ENCODE measurements at places on chromosomes 5 and 9. TPM values are rescaled to one million over a fixed set of nuclear protein-coding genes. Genes with fewer than 3 reads are reported as not detected.

The FLT4 gene
- not detected for total RNA-seq

DNA sequence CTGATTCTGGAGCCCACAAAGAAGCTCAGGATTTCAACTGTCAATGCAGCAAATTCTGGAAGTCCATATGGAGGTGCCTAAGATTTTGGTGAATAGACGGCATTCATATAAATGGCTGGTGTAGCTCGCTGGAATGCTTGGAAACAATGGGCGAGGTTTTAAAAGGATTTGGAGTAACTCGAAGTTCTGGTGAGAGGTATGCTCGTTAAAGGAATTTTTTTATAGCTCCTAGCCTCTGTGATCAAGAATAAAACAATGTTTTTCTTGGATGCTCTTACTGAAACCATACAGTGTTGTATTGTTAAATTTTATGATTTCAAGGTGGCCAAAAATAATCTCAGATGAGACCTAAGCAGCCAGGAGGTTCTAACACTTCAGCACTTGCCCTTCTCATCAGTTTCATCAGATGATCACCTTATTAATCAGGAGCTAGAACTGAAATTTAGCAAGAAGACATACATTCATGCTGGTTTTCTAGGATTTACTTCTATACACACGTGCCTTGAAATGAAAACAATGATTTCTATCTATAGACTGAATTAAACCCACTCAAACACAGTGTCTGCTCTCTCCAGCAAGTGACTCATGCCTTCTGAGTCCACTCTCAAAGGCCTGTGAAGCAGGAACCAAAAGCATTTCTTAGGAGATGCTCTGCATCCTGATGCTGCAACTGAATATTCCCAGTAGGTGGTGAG, 79.2 kb downstream of the OTULIN start:
- H3K4me3 ChIP-seq = no peak overlapping the region
- H3K36me3 ChIP-seq = no peaks in the 10 kb centered on the region
- no peaks in the 10 kb centered on the region for H3K27me3 ChIP-seq
- peak overlapping the region; percentile 51 for H3K27ac ChIP-seq
- DNase-seq = peak; percentile 71
- H3K4me1 ChIP-seq = peaks cover 40% of the 10 kb centered on the region

DNA sequence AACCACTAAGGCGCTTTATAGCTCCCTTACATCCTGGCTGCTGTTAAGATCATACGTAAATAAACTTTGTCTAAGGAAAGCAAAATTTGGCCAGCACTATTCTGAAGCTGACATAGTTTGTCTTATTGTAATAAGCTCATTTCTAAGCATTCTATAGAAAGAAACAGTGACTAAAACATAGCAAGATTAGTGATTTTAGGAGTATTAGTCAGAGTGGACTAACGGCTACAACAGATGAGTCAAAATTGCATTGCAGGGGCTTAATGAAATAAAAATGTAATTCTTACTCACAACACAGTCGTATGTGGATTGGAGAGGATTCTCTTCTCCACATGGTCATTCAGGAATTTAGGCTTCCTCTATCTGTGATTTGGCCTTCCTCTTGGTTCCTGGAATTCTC, 347.6 kb downstream of the GADD45G start:
- no peaks in the 10 kb centered on the region for H3K4me1 ChIP-seq
- no peaks in the 10 kb centered on the region for H3K36me3 ChIP-seq
- no peak for DNase-seq
- H3K27ac ChIP-seq = no peak overlapping the region
- H3K4me3 ChIP-seq = no peak overlapping the region

- no peaks in the 10 kb centered on the region for H3K27me3 ChIP-seq
- no peak overlapping the region for H3K27ac ChIP-seq
- no peaks in the 10 kb centered on the region for H3K36me3 ChIP-seq
- no peak overlapping the region for H3K4me3 ChIP-seq
- H3K4me1 ChIP-seq = no peaks in the 10 kb centered on the region
Observed at GRCh38 chr5:99543841-99544240, 615.0 kb upstream of the CHD1 start.

DNA sequence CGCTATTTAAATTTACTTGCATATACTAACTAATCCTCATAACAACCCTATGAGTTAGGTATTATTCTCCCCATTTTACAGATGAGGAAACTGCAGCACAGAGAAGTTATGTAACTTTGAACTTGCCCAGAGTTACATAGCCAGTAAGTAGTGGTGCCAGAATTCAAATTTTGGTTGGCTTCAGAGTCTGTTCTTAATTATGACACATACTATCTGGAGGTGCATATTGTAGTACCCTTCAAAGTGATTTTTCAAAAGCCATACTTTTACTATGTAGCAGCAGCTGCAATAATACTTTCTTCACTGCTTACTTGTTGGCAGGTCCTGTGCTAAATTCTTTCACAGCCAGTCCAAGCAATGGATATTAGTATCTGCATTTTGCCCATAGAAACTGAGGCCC, 16.4 kb downstream of the MAN2A1 start:
- DNase-seq = no peak
- H3K36me3 ChIP-seq = no peaks in the 10 kb centered on the region
- H3K27ac ChIP-seq = no peak overlapping the region
